Coronary artery (tissue), 2 donors: ENCODE measurements at places on chromosomes 2 and 18.

GRCh38 chr2:216016581-216016980 lies 3.2 kb upstream of the MREG start:
- no peak for DNase-seq

- no peak for DNase-seq
Observed at GRCh38 chr18:46469186-46469915, 187.7 kb downstream of the LOXHD1 start.

GRCh38 chr2:62320657-62321357 lies 124.9 kb downstream of the B3GNT2 start:
- DNase-seq, result no peak

DNA sequence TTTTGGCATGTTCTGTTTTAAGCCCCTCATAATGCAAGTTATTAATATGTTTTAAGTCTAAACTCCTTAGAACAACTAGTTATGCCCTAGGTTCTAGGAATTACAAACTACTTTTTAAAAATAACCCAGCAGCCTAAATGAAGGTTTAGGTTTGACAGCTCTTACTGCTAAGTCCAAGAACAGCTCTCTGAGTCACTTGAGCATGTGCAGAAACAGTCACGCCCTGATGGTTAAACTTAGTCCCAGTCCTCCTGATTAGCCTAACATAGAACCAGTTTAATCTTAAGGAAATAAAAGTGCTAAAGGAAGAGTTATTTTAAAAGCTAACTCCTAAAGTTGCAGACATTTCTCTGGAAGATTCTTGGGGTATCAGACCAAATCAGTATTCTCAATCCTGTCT lies 72.5 kb downstream of the RMDN2 start:
- no peak for DNase-seq

DNA sequence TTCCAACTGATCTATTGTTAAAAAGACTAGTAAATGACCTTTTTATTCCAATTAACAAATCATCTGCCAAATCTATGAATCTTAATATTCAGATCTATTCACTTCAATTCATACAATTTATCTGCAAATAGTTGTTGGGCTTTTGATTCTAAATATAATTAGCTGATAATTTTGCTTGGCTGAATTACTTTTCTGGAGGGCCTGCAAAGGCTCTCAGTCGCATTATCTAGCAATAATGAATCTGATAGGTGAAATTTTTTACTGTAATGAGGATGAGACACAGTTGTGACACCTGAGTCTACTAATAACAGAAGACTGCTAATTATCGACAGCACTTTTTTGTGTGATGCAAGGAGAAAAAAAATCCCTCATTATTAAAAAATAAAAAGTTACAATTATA lies 565.1 kb downstream of the ZEB2 start:
- no peak for DNase-seq

DNA sequence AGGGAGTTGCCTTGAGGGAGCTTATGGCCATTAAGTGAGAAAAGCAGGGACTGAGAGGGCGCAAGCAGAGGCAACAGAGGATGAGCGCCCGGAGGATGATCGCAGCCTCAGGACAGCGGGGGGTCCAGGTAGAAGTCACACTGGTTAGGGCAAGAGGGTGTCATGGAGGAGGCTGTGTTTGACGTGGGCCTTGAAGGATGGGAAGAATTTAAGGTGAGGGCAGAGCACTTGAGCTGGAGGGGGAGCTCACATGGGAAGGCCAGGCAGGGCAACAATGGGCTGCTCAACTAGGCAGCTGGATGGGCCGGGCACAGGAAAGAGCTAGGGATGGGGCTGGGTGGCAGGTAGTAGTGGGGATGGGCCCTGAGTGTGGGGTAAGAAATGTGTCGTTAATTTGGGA lies 31.9 kb downstream of the FAM228A start:
- peak; percentile 38 for DNase-seq

GRCh38 chr2:150735894-150736498 lies 248.5 kb upstream of the RND3 start:
- DNase-seq, result no peak

DNA sequence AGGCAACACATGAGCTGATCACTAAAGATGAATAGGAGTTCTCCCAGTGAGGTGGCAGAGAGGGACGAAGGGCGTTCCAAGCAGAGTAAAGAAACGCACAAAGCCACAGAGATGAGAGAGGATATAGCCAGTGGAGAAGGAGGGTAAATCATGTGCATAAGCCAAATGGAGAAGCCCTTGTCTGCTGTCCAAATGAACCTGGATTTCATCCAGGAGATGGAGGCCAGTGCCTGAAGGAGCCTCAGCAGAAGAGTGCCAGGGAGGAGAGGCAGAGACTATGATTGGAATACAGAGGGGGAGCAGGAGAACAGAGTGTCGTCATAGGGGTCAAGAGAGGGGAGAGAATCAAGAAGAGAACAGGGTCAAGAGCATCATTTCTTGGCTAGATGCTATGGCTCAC lies 48.9 kb upstream of the STPG4 start:
- no peak for DNase-seq

GRCh38 chr2:23746141-23746863 lies 180.6 kb downstream of the ATAD2B start:
- no peak for DNase-seq

GRCh38 chr2:47277187-47277586 lies 122.1 kb upstream of the STPG4 start:
- DNase-seq, result no peak

DNA sequence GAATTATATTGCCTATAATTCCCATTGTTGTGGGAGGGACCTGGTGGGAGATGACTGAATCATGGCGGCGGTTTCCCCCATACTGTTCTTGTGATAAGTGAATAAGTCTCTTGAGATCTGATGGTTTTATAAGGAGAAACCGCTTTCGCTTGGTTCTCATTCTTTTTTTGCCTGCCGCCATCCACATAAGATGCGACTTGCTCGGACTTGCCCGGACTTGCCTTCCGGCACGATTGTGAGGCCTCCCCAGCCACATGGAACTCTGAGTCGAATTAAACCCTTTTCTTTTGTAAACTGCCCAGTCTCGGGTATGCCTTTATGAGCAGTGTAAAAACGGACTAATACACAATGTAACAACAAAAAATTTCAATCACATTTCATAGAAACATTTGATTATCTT lies 115.8 kb downstream of the C2orf74 start:
- no peak for DNase-seq

GRCh38 chr18:8721094-8721669 lies 15.8 kb downstream of the MTCL1 start:
- DNase-seq, result no peak

DNA sequence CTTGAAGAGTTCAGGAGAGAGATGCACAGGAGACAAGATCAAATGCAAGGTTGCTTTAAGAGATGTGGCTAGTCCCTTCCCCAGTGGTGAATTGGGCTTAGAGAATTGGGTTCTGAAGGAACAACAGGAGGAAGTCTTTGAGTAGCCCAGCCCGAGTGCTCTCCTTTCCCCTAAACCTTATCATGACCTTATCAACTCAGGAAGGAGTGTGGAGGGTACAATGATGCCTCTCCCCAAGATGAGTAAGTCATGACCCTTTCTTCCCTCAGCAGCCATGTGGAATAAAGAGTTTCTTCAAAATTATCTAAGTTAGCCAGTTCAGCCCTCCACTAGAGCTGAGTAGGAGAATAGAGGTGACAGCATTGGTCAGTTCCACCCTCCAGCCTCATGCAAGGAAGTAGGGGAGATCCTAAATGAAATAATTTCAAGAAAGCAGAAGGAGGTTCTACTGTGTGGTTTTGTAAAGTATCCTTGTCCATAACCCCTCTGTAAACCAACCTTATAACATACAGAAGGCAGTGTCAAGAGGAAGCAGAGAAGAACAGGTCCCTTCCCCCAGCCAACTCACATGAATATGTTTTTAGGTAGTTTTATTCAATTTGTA lies 88.4 kb downstream of the ARHGAP15 start:
- no peak for DNase-seq

DNA sequence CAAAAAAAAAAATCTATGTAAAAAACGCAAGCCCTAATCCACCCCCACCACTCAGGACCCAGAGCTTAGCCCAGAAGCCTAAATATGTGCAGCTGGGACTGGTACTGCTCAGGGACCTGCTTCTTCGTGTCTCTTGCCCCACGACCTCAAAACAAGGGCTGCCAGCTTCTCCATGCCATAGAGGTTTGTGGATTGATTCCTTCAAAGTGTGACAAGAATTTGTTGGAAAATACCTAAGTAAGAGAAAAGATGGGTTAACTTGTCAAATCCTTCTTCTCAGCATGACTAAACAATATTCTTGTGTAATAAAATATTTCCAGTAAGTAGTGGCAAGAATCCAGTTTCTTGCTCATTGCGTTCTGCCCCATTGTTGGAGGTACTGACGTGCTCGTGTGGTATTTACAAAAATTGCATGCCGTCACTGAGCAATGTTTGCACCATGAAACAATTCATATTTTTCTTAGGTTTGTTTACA lies 825 bp upstream of the SCYGR1 start:
- DNase-seq, result no peak
